ENCODE measurements at places on chromosomes 4 and X. TPM values are rescaled to one million over a fixed set of nuclear protein-coding genes. Genes with fewer than 3 reads are reported as not detected.

- no peak for DNase-seq
These were observed 43.1 kb upstream of the FAM9C start for GRCh38 chrX:13087322-13088155.

DNA sequence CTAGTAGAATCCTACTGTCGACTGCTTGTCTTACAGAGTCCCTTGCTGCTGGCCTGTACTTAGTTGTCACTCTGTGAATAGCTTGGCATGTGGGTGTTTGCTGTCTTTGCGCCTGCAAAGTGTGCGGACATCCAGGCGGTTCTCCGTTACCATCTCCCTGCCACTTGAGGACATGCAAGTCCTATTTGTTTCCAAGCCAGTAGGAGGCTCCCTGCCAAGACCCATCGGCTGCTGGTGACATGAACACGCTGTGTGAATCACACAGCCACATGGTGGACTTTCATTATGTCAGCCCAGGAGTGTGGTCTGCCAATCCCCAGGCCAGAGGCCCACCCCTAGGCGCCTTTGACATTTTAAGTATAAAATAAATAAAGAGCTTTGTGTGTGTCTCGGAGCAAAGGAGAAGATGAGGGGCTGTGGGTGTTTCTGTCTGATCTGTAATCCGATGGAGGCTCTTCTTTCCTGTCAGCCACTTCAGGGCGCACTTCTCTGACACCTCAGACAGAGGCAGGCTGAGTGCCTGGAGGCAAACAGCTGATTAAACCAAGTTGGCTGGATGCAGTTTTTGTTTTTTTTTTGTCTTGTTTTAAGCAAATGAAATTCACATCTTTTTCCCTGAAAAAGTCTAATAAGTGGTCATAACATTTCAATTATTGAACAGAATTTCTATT, 51.5 kb downstream of the ALPK1 start:
- DNase-seq = peak; percentile 5

DNA sequence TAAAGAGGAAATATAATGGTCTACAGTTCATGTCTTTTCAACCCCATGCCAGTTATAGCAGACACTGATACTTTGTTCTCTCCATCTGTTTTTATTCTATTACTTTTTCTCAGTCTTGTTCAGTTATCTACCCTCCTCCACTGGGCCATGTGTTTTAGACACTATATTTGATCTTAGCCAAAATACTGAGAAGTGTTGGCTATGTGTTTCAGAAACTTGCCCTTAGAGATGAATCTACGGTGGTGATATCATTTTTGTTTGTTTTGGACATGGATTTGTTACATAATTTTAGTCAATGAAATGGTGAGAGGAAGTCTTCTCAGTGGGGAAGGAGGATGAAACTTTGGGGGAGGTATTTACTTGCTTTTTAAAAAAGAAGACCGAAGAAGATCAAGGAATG, 211.5 kb upstream of the DDX53 start:
- no peak for DNase-seq

- DNase-seq = no peak
These were observed 28.5 kb downstream of the PCDH19 start for GRCh38 chrX:100381619-100382018.

- DNase-seq = no peak
These were observed 291.6 kb upstream of the HS3ST1 start for GRCh38 chr4:11720292-11720691.

The CCSER1 gene
- 0.60 TPM for polyA plus RNA-seq

DNA sequence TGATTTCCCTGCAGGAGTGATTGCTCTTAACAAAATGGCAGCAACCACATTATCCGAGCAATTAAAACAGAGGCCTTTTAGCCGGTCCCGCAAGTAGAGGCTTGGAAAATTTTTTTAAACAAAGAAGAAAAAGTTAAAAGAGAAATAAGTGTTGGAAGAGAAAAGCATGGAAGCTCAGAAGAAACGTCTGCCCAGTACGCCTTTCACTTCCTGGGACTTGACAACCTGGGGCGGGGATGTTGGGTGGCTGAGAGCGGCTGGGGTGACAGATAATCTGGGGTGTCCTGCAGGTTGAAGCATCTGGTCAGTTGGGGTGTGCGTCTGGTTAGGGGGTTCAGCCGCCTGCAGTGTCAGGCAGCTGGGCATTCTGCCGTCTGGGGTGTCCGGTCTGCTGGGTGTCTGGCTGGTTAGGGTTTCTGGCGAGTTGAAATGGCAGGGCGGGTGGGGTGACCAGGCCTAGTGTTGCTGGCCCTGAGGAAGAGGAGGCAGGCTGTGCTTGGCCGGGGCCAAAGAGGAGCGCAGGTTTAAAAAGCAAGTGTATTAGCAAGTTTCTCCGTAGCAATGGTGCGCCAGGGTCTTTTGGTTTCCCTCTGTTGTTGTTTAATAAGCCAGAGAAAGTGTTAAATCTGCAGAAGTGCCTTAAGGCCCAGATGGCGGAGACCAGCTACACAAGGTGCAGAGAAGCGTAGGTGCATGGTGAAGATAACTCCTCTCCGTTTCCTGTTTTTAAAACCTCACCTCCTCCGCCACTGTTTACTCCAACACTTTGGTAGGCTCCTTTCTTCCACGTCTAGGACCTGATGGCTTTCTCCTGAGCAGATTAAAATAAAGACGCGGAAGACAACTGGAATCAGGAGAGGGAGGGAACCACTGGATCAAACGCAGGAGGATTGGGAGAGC, 5.6 kb downstream of the HAND2 start:
- no peak for DNase-seq

- no peak for DNase-seq
These were observed 68.3 kb downstream of the LARP7 start for GRCh38 chr4:112704991-112705845.

DNA sequence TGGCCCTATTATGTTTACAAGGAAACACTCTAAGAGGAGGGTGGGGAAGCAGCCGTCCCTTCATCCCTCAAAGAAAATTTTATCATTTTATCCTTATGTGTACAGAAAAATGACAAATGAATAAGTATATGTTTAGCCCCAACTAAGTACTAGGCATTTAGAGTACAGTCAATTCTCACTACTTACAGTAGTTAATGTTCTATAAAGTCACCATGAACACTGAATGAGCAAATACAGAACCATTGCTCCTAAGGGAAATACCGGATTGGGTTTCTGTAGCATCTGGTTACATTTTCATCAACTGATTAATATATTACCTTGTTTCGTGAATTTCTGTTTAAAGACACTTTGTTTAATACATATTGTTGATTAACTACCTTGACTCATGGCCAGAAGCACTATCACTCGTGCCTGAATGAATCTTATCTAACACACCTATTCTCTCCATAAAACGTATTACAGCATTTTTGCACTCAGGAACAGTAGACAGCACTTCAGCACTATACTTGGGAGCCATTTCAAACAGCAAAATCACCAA, 109.3 kb downstream of the ASB9 start:
- no peak for DNase-seq

The SHROOM3 gene
- polyA plus RNA-seq = 35.9 TPM

DNA sequence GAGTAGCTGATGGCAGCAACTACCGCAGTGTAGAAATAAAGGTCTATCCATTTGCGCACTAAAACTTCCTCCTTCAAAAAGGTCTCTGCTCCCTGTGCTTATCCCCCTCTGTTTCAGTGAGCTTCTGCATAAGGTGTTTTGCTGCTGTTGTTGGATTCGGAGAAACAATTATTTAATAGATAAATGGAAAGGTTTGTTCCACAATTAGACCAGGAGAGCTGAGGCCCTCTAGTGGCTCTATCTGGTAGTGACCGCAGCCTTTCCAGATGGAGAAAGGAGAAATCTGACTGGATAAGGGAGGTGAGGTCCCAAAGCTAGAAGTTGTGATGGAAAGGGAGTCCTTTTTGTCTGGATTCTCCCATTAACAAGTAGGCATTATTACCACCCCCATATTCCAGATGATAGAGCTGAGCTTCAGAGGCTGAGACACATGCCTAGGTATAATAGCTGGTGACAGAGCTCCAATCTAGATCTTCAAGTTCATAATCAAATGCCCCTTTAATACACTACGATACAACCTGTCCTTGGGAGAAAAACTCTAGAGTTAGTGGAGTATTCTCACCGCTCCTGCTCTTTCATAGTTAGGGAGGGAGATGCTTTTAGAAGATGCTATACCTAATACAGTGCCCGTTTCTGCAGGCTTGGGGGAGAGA, 5.1 kb upstream of the GABRQ start:
- DNase-seq = no peak
